Naive B cell (primary cell): ENCODE measurements at places on chromosomes 2 and 18. TPM values are rescaled to one million over a fixed set of nuclear protein-coding genes. Genes with fewer than 3 reads are reported as not detected.

The GIGYF2 gene
- 18.1 TPM for polyA plus RNA-seq

The DOK6 gene
- not detected for polyA plus RNA-seq

The PPP1R1C gene
- not detected for polyA plus RNA-seq

The ANKRD62 gene
- not detected for polyA plus RNA-seq

The GKN2 gene
- polyA plus RNA-seq: not detected

The ARHGAP25 gene
- polyA plus RNA-seq: 84.7 TPM

The FAP gene
- polyA plus RNA-seq: not detected

The UCN gene
- polyA plus RNA-seq: 0.55 TPM

The IL37 gene
- polyA plus RNA-seq: not detected
